Thyroid gland (tissue), 4 donors: ENCODE measurements at places on chromosomes 7 and 10.

DNA sequence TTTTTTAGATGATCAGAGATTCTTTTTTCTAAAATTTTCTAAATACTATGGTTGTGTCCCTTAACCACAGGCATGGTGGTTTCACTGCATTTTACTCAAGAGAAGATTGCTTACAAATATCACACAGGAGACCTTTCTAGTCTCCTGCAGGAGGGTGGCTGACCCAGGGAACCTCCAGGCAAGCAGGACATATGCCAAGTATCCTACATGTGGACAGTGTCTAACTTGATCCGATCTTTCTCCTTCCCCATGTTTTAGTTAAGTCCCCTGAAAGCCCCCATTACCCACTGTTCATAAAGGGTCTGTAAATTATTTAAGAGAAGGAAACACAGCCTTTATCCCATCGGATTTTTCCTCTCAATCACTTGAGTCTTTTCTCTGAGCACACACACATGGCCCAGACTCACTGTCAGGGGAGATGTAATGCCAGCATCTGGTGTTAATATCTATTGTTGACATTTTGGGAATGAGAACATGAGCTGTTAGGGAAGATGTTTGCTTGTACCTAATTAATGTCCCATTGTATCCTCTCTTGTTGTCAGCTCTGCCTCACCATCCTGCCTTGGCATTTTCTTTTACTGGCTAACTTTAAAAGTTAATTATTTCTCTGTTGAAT lies 755.2 kb downstream of the AUTS2 start:
- H3K36me3 ChIP-seq = no peaks in the 10 kb centered on the region
- no peak overlapping the region for H3K27ac ChIP-seq
- H3K27me3 ChIP-seq = no peaks in the 10 kb centered on the region
- no peak for DNase-seq

- H3K27me3 ChIP-seq = no peaks in the 10 kb centered on the region
- peak; percentile 57 for DNase-seq
- no peak overlapping the region for H3K4me3 ChIP-seq
- no peak overlapping the region for H3K27ac ChIP-seq
- no peaks in the 10 kb centered on the region for H3K36me3 ChIP-seq
- peaks cover 29% of the 10 kb centered on the region for H3K4me1 ChIP-seq
These were observed 58.4 kb downstream of the MET start for GRCh38 chr7:116730097-116731022.

DNA sequence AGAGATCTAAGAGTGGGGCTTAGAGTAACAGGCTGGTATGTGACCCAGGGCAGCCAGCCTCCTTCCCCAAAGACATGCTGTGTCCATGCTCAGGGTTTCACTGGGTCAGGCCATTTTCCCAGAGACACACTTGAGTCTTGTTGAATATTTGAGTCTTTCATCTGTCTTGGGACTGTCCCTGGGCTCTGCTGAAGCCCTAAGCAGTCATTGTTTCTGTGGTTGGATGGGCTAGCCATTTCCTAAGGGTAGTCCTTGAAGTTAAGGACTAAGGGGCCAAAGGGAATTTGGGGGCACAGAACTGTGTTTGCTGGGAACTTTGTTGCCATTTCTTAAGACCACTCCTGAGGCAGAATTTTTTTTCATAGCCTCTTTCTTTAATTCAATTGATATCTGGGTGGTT lies 98.4 kb upstream of the SAMD8 start:
- DNase-seq = no peak
- H3K27me3 ChIP-seq = no peaks in the 10 kb centered on the region
- no peak overlapping the region for H3K4me3 ChIP-seq
- no peaks in the 10 kb centered on the region for H3K36me3 ChIP-seq

DNA sequence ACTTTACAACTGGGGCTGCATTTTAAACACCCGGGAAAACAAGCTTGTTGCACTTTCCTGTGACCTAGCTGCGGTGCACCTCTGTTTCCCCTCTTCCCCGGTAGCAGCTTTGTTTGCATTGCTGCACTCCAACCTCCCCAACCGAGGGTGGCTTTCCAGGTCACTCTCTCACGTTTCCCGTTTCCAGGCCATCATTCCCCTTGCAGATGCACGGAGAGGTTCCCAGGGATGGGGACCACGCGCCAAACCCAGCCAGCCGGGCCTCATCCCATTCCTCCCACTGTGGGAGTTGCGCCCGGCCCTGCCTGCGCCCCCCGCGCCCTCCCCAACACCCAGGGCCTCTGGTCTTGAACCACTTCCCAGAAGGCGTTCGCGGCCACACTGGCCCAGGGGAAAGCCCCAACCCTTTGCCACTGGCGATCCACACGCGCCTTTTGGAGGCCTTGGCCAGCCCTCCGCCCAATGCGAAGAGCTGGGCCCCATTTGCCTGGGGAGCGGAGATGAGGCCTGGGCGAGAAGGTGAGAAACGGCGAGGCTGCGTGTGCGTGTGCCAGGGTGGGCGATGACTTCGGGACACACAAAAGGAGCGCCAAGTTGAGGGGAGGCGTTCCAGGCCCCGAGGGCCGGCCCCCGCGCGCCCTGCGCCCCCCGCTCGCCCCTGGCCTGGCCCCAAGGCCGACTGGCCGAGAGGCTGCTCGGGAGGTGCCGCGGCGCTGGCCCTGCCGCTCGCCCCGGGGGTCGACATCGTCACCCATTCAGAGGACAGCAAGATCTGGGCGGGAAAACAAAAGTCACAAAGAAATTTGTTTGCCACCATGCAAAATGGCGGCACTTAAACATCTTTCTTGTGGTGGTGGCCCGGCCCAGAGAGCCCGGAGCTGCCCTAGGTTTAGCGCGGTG lies 15.9 kb downstream of the SKIDA1 start:
- H3K4me1 ChIP-seq = peaks cover 13% of the 10 kb centered on the region
- DNase-seq = no peak
- H3K4me3 ChIP-seq = peak overlapping the region; percentile 32
- no peaks in the 10 kb centered on the region for H3K27me3 ChIP-seq

DNA sequence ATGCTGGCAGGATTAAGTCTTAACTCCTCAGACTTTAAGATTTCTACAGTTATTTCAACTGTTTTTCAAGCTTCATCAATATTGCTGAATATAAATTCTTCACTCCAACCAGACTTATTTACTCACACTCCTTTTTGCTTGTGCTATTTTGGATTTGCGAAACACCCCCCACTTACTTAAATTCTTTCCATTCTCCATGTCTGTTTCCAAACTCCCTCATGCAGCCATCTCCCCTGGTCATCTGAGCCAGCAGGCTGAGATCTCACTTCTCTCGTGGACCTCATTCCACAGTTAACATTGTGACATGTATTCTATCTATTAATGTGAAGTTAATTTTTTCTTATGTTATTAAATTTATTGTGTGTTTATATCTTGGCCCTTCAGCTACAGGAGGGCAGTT lies 188.9 kb upstream of the HDAC9 start:
- H3K4me1 ChIP-seq = no peaks in the 10 kb centered on the region
- no peak overlapping the region for H3K4me3 ChIP-seq

GRCh38 chr10:86041116-86041515 lies 325.5 kb downstream of the GRID1 start:
- no peaks in the 10 kb centered on the region for H3K27me3 ChIP-seq
- no peak overlapping the region for H3K27ac ChIP-seq
- no peak for DNase-seq
- peaks cover 9% of the 10 kb centered on the region for H3K4me1 ChIP-seq

- peak overlapping the region; percentile 86 for H3K4me3 ChIP-seq
- peaks cover 3% of the 10 kb centered on the region for H3K4me1 ChIP-seq
- H3K36me3 ChIP-seq = no peaks in the 10 kb centered on the region
- no peak for DNase-seq
- peak overlapping the region; percentile 99 for H3K27ac ChIP-seq
- H3K27me3 ChIP-seq = no peaks in the 10 kb centered on the region
These were observed 667 bp downstream of the KLLN start for GRCh38 chr10:87862679-87863052.

- H3K27me3 ChIP-seq = no peaks in the 10 kb centered on the region
- DNase-seq = no peak
- H3K27ac ChIP-seq = no peak overlapping the region
- H3K4me1 ChIP-seq = no peaks in the 10 kb centered on the region
- no peaks in the 10 kb centered on the region for H3K36me3 ChIP-seq
- no peak overlapping the region for H3K4me3 ChIP-seq
These were observed 50.7 kb upstream of the AMPH start for GRCh38 chr7:38681882-38682281.

GRCh38 chr7:144671429-144671828 lies 164.4 kb downstream of the TPK1 start:
- no peak for DNase-seq
- no peaks in the 10 kb centered on the region for H3K4me1 ChIP-seq
- no peaks in the 10 kb centered on the region for H3K27me3 ChIP-seq
- no peaks in the 10 kb centered on the region for H3K36me3 ChIP-seq
- no peak overlapping the region for H3K4me3 ChIP-seq

DNA sequence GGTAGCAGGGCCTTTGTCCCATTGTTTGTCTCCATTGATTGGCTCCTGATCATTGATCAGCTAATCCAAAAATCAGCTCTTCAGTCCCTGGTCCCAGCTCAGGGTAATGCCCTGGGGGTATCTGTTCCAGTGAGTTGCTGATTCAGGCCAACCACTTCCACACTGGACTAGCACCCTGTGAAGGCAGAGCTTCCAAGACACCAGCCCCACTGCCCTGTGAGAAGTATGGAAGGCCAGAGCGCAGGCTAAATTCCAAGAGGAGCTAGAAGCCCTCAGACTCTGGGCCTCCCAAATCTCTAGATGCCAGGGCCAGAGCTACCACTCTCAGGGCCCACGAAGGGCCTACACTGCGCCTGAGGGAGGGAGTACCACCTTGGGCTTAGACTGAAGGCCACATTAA lies 10.4 kb downstream of the TMEM72 start:
- DNase-seq = no peak
- no peak overlapping the region for H3K27ac ChIP-seq
- no peaks in the 10 kb centered on the region for H3K36me3 ChIP-seq
- H3K27me3 ChIP-seq = no peaks in the 10 kb centered on the region
- no peak overlapping the region for H3K4me3 ChIP-seq

DNA sequence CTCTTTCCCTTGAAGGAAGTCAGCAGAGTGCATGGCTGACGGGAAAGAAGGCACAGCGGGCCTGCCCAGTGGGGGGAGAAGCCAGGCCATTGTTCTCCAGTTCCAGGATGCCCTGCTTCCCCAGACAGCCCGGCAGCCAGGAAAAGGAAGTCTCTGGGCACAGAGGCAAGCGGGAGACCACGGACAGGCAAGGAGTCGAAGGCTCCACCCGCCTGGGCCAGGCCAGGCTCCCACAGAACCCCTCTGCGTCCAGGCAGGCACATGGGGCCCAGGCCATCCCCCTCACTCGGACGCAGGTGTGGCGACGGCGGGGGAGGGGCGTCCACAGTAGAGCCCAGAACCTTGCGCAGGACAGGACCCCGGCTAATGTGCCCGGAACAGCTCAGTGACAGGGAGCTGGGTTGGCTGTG lies 8.7 kb downstream of the GPR146 start:
- no peaks in the 10 kb centered on the region for H3K27me3 ChIP-seq
- peaks cover 41% of the 10 kb centered on the region for H3K4me1 ChIP-seq
- peak; percentile 30 for DNase-seq
- peak overlapping the region; percentile 66 for H3K27ac ChIP-seq

- no peak overlapping the region for H3K27ac ChIP-seq
- no peaks in the 10 kb centered on the region for H3K4me1 ChIP-seq
- H3K36me3 ChIP-seq = no peaks in the 10 kb centered on the region
- no peak for DNase-seq
These were observed 102.4 kb downstream of the EXOC4 start for GRCh38 chr7:133355325-133355708.

DNA sequence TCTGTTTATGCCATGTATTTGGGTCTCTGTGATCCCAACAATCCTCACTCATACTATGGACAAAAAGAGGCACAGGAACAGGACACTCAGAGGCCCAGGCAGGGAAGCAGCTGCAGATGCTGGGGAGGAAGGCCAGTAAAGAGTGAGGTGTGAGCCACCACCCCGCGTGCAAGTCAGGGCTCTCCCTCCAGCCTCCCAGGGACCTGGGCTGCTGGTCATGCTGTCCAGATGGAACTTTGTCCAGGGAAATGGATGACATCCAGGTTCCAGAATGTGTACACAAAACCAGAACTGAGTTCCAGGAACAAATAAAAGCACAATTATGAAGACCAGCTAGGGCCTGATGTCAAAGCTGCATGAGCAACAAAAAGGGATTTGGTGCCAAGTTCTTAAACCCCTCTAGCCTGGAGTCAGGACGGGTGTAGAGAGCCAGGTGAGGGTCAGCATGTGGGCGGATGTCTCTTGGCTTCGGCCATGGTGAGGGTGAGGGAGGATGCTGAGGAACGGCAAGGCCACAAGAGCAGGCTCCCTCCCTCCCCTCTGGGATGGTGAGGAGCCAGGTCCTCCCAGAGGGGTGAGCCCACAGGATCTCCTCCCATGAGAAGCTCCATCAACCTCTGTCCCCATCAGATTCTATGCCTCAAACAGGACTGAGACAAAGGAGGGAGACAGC lies 739.7 kb downstream of the PARD3 start:
- no peak overlapping the region for H3K27ac ChIP-seq
- no peak overlapping the region for H3K4me3 ChIP-seq
- DNase-seq = no peak
- H3K4me1 ChIP-seq = no peaks in the 10 kb centered on the region
- H3K36me3 ChIP-seq = no peaks in the 10 kb centered on the region

GRCh38 chr10:73892310-73893030 lies 18.1 kb upstream of the CAMK2G start:
- H3K36me3 ChIP-seq = no peaks in the 10 kb centered on the region
- H3K4me1 ChIP-seq = peaks cover 22% of the 10 kb centered on the region
- no peak overlapping the region for H3K27ac ChIP-seq
- H3K27me3 ChIP-seq = no peaks in the 10 kb centered on the region
- H3K4me3 ChIP-seq = no peak overlapping the region
- DNase-seq = no peak

DNA sequence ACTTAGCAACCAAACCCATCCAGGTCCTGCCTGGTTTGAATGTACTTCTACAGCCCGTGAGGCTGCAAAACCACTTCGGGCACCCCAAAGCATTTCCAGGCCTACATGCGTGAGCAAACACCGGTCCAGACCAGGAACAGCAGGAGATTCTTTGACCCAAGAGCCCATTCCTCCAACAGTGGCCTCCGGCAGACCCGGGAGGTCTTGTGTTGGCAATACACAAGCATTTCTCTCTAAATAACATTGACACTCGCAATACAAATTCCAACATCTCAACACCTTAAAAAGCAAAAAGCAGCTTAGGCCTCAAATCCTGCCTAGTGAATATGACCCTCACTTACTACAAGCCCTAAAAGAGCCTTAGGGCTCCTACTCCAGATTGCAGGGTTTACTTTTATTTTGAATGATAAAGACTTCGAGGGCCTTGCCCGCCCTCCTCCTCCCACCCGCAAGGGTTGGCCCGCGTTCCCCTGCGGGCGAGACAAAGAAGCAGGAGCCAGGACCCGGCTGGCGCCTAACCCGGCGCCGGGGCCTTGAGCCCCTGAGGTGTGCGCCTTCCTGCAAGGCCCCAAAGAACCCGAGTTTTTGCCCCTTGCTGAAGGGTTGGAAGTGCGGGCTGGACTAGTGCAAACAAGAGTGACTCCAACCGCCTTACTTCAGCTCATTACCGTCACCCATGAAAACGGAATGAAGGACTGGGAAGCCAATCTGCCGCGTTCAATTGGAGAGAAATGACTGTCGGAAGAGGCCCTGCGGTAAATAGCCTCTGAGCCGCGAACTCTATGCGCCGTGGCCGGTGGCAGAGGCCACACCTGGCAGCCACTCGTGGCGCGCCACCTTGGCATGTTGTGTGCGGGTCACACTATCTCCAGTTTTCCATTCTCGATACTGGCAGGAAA lies 3.4 kb upstream of the DLX6 start:
- no peak for DNase-seq
- H3K36me3 ChIP-seq = no peaks in the 10 kb centered on the region
- peaks cover 15% of the 10 kb centered on the region for H3K4me1 ChIP-seq
- peaks cover 53% of the 10 kb centered on the region for H3K27me3 ChIP-seq
- H3K27ac ChIP-seq = no peak overlapping the region

- no peaks in the 10 kb centered on the region for H3K4me1 ChIP-seq
- no peak overlapping the region for H3K4me3 ChIP-seq
- H3K36me3 ChIP-seq = no peaks in the 10 kb centered on the region
- no peak overlapping the region for H3K27ac ChIP-seq
- no peak for DNase-seq
- H3K27me3 ChIP-seq = no peaks in the 10 kb centered on the region
These were observed 126.9 kb downstream of the VIPR2 start for GRCh38 chr7:159017741-159018140.
